ENCODE measurements at places on chromosomes 5 and 9.

- DNase-seq = no peak
These were observed 4.3 kb upstream of the IRX4 start for GRCh38 chr5:1886846-1887587.

DNA sequence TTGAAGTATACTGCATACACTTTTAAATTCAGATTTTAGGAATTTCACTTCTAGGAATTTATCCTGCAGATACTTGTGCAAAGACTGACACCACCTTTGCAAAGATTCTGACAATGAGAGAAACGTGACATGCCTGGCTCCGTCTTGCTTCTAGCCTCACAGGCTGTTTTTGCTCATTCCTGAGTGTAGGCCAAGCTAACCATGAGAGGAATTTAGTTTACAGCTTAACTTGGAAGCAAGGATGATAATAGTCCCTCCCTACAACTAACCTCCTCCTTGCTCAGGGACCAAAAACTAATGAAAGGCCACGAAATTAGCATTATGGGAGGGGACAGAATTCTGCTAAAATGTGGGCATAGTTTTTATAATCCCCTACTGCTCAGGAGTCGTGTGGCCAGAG lies 31.1 kb downstream of the C5orf22 start:
- DNase-seq = no peak

DNA sequence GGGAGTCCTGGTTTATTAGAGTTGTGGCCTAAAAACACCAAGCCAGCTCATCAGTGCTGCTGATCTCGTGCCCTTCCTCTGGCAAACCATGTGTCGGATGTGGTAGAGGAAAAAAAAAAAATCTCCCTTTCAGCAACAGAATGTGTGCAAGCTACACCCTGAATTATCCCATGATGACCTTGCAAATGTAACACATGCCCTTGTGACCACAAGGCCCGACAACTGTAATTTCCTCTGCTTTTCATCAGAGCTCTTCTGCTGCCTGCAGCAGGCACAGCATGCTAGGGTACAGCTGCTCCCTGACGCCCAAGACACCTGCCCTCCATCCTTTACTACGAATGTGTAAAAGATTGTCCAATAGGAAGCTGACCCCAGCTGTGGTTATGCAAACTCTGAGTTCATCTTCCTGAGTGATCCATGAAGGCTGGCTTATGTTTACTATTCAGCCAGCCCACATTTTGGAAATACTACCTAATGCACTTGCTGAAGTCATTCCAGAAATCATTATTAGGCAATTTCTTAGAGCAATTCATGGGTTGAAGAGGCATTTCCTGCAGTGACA lies 14.6 kb upstream of the BNC2 start:
- DNase-seq = no peak

DNA sequence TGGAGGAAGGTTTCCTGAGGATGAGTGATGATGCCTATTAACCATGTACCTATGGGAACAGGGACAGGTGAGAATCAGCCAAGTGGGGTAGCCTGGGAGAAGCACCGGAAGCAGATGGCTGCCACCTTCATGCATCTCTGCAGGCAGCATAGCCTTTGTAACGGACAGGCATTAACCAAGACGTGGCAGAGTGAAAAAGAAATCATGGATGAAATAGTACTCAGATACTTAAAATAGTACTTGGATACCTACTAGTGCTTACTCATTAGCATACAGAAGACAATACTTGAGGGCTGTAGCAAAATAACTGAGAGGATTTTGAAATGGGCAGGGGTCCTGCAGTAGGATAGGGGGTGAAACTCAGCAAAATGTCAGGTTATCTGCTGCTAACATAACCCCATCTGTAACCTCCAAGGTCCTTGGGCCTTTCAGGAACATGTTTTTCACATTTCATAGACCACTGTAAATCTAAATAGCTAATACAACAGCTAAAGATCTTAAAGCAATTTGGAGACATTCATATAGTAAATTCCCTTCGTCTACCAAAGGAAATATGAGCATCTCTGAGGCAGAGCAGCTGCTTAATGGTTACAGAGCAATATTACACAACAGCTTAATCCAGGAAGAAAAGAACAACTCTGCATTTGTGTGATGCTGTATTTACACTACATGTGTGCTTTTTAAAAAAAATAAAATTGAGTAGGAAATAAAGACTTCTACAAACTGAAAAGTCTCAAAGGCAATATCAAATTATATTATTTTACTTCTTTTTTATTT lies 154.3 kb downstream of the NFIB start:
- DNase-seq = no peak

GRCh38 chr5:91670563-91670962 lies 287.4 kb upstream of the ARRDC3 start:
- DNase-seq = no peak

- DNase-seq = no peak
These were observed 987 bp upstream of the FOXI1 start for GRCh38 chr5:170104710-170105109.

DNA sequence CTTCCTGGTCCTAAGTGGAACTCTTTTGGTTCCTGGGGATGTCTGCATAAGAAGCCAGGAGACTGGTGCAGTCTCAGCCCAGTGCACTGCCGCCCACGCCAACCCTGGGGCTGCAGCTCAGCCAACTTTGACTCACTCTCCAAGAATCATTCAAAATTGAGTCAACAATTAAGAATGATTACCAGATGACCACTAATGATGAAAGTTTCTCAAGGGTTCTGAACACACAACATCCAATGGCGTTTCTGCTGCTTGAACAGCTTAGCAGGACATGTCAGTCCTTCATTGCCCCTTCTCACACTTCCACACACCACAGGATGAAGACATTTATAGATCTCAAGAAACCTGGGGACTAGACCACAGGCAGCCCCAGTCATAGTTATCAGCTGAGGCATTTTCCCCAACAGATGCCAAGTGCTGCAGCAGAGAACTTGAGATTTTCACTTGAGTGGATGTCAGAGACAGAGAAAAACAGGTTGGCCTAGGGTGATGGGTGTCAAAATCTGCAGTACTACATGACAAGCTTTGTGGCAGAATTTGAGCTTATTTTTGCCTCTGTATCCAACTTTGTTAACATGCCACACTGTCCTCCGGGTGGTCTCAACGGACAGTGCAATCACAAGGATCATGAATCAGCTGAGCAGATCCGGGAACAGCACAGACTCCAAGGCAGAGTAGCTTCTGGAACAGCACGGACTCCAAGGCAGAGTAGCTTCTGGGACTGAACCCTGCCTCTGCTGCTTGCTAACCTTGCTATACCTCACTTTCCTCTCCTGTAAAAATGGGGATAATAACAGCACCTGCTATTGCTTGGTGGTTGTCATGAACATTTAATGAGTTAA lies 356.1 kb downstream of the SPOCK1 start:
- DNase-seq = peak; percentile 24

GRCh38 chr9:83291196-83291595 lies 228.3 kb upstream of the RASEF start:
- DNase-seq = no peak

Data from adrenal gland (tissue), 19 donors.